HEK293T (cell line): ENCODE measurements at places on chromosomes 13 and 19.

- DNase-seq, result no peak
These were observed 15.2 kb downstream of the EDNRB start for GRCh38 chr13:77903435-77903834.

DNA sequence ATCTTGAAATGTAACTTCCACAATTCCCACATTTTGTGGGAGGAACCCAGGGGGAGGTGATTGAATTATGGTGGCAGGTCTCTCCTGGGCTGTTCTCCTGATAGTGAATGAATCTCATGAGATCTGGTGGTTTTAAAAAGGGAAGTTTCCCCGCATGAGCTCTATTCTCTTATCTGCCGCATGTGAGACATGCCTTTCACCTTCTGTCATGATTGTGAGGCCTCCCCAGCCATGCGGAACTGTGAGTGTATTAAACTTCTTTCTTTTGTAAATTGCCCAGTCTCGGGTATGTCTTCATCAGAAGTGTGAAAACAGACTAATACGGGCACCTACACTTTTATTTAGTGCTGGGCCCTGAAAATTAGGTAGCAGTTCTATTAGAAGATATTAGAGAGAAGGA, 45.8 kb downstream of the TNFSF13B start:
- no peak for DNase-seq

- no peak for DNase-seq
These were observed 1.8 kb upstream of the MED4 start for GRCh38 chr13:48096670-48097069.

- DNase-seq, result no peak
These were observed 1128.9 kb downstream of the EFNB2 start for GRCh38 chr13:105406551-105406950.

DNA sequence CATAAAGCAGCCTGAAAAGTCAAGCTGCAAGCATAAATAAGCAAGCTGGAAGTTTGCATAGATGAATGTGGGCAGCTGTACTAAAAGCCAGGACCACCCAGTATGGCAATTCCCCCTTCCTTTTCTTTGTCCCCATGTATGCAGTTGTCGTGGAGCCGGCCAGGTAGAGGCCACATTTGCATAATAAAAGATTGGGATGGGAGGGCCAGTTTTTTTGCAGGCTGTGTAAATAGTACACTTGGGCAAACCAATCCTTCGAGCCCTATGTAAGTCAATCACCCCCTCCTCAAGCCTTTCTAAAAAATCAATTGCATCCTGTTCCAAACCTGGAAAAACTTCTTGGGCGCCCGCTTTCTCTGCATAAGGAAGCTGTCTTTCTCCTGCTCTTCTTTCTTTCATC, 13.1 kb upstream of the ZNF99 start:
- DNase-seq, result no peak

DNA sequence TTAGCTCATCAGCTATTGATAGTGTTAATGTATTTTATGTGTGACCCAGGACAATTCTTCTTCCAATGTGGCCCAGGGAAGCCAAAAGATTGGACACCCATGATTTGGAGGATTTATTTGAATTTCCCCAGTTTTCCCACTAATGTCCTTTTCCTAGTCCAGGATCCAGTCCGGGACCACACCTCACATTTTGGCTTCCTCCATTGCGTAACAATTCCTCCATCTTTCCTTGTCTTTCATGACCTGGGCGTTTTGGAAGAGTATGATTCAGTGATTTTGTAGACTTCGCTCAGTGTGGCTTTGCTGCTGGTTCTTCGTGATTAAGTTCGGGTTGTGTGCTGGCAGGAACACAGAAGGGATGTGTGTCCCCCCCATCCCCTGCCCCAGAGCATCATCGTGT, 3.3 kb upstream of the ATP4A start:
- DNase-seq, result no peak

DNA sequence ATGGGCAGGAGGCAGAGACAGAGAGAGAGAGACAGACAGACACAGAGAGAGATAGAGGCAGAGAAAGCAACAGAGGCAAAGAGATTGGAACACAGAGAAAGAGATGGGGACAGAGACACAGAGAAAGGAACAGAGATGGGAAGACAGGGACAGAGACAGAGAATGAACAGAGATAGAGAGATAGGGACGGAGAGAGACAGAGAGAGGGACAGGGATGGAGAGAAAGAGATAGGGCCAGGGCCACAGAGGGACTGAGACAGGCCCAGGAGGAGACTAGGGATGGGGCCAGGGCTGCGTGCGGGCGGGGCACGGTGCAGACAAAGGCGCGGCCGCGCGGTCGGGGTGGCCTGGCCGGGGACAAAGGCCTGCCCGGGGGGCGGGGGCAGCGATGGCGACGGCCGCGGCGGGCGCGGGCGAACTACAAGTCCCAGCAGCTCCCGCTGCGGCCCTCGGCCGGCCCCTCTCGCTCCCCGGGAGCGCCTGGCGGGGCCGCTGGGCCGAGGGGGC, at the start of gene ZNF358:
ZNF358 (plus strand) TSS at position 459 of the 507 bp plus-strand sequence. CDS start 3,140 bp downstream, outside the sequence.
- DNase-seq, result peak; percentile 86

- DNase-seq, result no peak
These were observed 63.0 kb downstream of the RFX2 start for GRCh38 chr19:6047256-6047655.

DNA sequence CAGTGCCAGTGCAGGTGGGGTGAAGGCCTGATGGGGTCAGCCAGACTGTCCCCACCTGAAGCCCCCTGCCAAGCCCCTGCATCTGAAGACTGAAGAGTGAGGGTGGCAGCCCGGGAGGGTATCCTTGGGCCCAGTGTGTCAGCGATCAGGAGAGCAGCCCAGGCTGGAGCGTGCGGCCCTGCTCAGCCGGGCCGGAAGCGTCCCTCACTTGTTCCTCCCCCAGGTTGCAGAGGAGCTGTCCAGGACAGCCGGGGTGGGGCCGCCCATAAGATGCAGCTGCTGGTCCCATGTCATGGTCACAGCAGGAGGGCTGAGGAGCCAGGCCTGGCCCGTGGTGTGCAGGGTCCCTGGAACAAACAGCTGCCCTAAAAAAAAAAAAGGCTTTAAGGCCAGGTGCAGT, 55.4 kb downstream of the KDM4B start:
- no peak for DNase-seq

- no peak for DNase-seq
These were observed 11.1 kb downstream of the DOCK6 start for GRCh38 chr19:11251217-11251616.

GRCh38 chr13:25990801-25991200, 61.0 kb downstream of the SHISA2 start:
- no peak for DNase-seq

GRCh38 chr13:74243637-74244526, 109.7 kb upstream of the KLF12 start:
- DNase-seq, result no peak

GRCh38 chr19:13104360-13104847, 1.7 kb upstream of the LYL1 start:
- DNase-seq, result peak; percentile 72
